ENCODE measurements at places on chromosomes 7 and 10.
A peak's percentile ranks its signal among the peaks of the same experiment; 100 is the strongest.

GRCh38 chr7:100682228-100682741, 8.7 kb downstream of the GNB2 start:
- no peak for DNase-seq

DNA sequence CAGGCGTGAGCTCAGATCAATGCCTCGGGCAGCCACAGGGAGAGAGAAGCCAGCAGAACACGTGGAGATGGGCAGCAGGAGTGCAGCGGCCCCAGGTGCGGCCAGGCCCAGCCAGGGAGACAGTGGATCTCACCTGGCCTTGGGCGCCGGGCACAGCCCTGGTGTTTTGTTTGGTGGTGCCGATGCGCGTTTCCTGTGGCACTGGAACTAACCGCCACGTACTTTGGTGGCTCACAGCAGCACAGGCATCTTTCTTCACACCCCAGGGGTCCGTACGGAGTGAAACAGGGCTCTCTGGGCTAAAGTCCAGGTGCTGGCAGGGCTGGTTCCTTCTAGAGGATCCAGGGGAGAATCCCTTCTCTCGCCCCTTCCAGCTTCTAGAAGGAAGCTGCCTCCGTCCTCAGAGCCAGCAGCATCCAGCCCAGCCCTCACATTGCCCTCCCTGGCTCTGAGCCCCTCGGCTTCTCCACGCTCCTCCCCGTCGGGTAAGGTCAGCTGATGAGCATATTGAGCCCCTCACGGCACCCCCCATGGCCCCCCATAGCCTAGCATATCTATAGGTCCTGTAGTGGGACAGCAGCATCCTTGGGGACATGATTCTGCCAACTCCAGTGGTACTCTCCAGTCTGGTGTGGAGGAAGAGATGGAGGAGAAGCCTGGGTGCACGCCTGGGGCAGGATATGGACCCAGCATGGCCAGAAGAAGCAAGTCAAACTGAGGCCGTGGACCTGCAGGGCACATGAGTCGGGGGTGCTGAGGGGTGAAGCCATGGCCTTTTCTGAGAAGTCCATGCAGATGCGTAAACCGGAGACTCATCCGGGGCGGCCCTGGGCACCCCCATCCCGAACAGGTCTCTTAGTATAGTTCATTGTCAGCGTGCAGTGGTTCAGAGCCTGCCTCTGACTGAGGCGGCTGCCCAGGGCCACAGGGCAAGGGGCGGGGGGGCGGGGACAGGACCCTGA, 43.4 kb upstream of the PPP2R2D start:
- no peak for DNase-seq

GRCh38 chr7:922334-923107, 32.0 kb downstream of the ADAP1 start:
- DNase-seq = peak; percentile 40

DNA sequence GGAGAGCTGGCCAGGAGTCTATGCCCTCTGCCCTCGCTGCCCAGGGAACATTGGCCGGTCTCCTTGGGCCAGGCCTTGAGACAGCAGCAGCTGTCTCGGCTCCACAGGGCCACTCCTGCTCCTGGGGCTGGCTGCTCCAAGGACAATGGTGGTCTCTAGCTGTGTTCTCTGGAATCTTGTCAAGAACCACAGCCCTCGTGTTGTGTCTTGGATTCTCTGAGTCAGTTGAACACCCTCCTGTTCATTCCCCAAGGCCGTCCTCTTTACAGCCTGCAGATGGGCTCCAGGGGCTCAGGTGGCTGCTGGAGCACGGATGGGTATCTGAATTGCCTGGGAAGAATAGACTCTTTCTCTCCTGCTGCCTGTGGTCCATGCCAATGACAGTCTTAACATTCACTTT, 511.1 kb downstream of the GLRX3 start:
- DNase-seq = no peak

GRCh38 chr10:26969145-26969926, 108.6 kb upstream of the ABI1 start:
- DNase-seq = no peak

- no peak for DNase-seq
Observed at GRCh38 chr7:128422037-128422436, 12.3 kb upstream of the IMPDH1 start.

GRCh38 chr10:61125560-61126170, 181.7 kb upstream of the RHOBTB1 start:
- no peak for DNase-seq

DNA sequence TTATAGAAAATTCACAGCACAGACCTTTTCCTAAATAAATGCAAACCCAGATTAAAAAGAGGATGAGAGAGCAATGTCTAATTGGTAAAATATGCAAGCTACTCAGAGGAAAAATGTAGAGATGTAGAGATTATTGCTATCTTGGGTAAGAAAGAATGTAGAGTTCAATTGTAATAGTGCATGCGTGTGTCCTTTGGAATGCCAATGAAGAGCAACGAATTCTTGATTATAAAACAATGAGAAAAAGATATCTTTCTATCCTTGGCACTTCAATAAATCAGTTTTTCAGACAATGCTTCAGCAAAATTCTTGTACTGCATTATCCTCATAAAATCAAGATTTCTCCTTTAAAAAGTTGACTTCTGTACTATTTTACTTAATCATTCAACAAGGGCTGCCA, 50.9 kb downstream of the SEMA3D start:
- DNase-seq = no peak

- no peak for DNase-seq
Observed at GRCh38 chr10:125217990-125218675, 57.8 kb upstream of the CTBP2 start.

DNA sequence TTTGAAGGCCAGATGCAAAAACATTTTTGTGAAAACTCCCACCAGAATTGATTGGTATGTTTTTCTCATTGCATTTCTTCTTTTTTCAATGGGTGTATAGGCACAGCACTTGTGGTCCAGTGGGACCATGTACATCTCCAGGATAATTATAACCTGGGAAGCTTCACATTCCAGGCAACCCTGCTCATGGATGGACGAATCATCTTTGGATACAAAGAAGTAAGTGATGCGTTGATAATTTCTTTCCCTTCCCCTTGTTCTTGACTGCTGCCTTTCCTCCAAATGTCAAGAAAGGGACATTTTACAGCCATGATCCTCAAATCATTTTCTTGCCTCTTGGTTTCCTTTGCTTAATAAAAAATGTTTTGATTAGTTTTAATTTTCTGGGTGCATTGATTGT, 331.5 kb downstream of the PLXDC2 start:
- no peak for DNase-seq

- no peak for DNase-seq
Observed at GRCh38 chr10:118343549-118343948, 1.4 kb upstream of the FAM204A start.

DNA sequence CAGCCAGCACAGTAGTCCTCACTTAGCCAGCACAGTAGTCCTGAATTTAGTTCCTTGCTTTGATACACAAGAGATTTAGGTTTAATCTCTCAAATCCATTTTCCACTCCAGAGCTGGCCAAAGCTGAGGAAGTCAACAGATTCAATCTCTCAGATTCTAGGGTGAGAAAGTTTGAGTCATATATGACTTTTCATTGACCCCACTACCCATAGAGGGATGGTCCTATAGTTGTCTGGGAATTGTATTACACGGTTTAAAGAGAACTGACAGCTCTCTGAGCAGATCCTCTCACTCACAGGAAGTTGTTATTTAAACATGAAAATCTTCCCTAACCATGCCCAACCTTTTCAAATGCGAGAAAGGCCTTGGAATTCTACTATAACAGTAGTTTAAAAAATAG, 641.8 kb upstream of the SEMA3D start:
- no peak for DNase-seq

DNA sequence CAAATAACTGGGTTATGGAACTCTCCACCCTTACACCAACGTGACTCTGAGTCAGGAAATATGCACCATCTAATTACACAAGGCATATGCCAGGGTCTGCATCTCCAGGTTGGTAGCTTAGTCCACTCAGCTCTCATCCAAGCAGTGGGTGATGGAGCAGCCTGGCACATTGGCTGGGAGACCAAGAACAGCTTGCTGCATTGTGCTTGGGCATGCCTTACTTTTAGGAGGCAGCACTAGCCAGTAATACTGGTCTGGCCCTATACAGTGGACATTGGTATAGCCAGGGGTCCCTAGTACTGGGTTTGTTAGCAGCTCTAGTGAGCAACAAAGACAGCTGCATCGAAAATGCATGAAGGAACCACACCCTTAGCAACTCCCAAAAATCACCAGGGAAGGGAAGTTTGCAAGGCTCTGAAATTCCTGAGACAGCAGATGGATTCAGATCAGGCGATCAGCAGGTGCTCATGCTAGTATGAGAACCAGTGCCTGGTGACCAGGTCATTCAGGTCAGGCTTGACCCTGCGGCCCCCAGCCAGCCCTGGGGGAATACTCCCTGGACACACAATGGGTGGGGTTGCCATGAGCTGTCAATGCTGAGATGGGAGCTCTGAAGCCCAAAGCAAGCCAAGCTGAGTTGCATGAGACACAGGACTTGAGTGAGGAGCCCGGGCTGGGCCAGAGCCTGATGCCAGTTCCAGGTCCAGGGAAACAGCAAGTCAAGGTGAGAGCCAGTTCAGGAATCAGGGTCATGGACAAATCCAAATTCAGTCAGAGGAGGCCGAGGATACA, 217.9 kb upstream of the ZMIZ1 start:
- no peak for DNase-seq

DNA sequence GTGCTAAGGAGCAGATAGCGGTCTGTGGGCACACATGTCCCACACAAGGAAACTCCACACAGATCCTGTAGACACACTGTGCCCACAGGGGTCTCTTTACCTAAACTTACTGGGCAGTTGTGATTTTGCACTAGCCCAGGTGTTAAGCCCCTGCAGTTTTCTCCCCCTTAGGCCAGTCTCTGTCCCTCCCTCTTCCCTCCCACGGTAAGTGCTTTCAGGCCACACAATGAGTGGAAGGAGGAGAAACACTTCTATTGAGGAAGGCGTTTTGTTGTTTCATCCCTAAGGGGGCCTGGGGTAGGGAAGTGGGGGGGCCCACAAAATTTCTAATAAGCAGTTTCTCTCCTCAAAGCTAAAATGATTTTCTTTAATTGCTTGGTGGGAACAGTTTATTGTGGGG, 51.4 kb downstream of the FBXW4 start:
- DNase-seq = no peak

GRCh38 chr7:123627851-123628250, 26.2 kb downstream of the ASB15 start:
- no peak for DNase-seq

DNA sequence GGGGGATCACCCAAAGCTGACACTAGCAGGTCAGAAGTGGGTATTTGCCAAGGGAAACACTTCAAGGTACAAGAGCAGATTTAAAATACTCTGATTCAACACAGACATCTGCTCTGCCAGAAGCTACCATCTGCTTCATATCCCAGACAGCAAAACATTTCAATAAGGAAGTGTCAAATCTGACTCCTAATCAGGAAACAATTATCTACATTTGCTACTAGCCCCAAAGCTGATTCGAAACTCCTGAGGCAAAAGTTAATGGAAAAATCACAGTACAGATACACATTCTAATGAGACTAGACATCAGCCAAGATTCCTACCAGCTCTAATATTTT, 48.9 kb downstream of the PARD3 start:
- DNase-seq = no peak

DNA sequence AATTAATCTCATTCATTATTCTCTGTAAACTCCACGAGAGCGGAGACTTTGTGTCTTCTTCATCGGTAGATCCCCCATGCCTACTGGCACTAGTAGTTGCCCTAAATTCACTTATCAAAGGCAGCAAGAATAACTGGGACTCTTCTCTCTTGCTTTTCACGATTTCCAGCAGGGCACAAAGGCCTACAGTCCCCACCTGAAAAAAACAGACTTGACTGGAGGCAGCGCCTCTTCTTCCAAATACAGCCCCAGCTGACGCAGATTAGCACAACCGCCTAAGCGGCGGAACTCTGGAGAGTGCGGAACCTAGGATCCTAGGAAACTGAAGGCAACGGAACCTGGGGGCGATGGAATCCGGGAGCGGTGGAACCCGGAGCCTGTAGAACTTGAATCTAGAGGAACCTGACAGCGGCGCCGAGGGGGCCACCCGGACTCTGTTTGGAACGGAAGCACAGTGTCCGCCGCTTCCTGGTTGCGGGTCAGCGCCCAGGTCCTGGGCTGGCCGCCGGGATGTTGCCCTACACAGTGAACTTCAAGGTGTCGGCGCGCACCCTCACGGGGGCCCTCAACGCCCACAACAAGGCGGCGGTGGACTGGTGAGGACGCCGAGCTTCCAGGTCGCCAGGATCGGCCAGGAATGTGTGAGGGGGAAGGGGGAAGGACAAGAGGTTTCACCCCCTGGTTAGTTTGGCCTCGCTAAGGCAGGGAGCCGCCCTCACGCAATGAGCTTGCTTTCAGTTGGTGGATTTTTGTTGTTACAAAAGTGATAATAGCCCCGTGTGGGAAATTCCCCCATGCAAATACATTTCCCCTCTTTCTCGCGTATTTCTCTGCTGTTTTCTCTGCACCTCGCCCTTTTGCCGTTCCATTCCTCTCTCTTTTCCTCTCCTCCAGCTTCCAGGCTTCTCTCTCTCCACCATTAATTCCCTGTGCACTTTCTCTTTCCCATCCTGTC, at the start of gene WDR11:
TSS of gene WDR11 (plus strand) at position 452 of the 955 bp plus-strand sequence. CDS start at position 511, 59 bp downstream.
- DNase-seq = peak; percentile 36

GRCh38 chr10:64658528-64658927, 1137.3 kb downstream of the REEP3 start:
- no peak for DNase-seq

DNA sequence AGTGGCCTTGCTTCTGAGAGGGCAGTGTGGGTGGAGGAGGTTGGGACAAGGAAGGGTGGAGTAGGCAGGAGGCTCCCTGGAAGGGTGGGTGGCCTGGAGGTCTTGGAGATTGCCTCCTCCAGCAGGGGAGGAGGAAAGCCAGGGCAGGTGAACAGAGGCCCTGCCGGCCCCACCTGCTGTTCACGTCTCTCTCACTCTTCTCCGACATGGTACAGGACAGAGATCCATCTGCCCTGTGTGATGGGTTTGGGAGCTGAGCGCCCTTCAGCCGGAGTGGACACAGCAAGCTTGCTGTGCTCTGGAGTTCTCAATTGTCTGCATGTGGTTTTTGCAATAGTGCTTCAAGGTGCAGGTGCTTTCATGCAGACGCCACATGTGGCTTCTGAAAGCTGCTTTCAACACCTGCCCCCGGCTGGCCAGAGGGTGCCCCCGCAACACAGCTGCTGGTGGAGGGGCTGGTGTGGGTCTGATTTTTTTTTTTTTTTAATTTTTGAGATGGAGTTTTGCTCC, 82.8 kb upstream of the GNA12 start:
- DNase-seq = no peak

DNA sequence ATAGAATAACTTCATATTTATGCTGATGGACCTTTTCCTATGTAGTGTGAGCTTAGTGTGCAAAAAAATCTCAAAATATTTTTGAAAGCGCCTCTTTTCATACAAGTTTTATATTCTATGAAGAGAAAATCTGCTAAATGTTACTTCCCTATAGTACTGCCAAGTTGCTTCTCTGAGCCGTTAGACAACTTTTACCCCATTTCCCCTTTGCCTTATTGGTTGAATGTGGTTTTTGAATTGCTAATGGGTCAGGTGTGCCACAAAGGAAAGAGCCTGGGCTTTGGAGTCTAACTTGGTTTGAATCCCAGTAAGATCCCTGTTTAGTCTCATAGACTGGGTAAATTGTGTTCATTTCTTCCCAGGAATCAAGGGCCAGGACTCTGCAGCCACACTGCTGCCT, 261.5 kb downstream of the SNX10 start:
- no peak for DNase-seq
